ENCODE measurements at places on chromosomes 2 and 18.

GRCh38 chr2:241296767-241297166, 18.7 kb downstream of the HDLBP start:
- no peak for DNase-seq

DNA sequence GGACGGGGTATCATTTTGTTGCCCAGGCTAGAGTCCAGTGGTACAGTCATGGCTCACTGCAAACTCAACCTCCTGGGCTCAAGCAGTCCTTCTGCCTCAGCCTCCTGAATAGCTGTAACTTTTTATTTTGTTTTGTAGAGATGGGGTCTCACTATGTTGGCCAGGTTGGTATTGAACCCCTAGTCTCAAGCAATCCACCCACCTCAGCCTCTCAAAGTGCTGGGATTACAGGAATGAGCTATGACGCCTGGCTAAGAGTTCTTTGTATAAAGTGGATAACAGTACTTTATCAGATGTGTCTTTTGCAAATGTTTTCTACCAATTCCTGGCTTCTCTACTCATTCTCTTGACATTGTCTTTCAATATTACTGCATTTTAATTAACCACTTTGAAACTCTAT, 17.1 kb upstream of the NT5DC4 start:
- DNase-seq: no peak

DNA sequence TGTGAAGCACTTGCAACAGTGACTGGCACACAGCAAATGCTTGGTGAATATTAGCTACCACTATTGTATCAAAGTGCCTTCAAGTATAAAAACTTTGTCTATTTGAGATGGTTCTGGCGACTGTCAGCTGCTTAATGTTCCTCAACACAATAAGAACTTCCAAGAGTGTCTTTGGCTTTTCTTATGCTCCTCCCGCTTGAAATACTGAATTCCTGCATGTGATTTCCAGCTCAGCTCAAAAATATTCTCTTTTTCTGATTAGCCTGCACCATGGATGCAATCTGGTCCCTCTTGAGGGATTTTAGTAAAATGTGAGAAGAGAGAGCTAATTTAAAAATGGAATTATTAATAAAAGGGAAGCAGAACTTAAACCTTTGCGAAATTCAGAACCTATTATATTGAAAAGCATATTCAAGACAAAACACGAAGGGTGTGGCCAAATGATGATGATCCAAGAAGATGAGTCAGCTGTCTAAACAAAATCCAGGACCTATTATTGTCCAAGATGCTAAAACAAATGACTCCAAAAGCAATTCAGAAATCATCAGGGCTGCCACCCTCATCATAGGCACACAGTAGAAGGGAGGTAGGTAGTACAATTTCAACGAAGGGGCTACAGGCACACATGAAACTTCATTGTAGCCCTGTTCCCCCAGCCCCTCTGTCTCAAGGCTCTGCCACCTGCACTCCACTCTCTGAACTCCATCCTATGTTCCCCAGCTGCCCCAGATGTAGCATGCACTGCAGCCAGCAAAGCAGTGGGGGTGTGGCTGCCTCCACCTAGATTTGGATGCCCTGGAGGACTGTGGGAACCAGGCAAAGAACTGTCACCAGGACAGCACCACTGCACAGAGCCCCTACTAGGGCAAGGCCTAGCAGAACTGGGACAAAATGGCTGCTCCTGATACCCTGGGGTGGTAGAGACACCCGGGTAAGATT, 190.1 kb downstream of the ZNF385B start:
- no peak for DNase-seq

DNA sequence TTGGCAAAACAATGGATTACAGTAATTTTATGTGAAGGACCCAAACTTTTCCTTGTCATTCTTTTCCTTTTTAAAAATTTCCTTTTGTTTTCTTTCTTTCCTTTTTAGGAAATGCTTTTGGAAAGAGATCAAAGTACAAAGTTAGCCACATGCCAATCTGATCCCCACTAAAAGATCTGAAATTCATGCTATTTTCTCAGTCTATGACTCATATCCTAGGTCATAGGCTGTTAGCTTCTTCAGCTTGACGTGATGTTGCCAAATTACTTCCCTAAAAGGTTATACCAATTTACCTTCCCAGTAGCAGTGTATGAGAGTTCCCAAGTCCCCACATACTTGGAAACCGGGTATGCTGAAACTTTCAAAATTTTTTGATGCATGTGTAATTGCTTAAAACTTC, 355.3 kb downstream of the INSIG2 start:
- no peak for DNase-seq

GRCh38 chr18:67590571-67591141, 74.1 kb upstream of the DSEL start:
- no peak for DNase-seq

GRCh38 chr18:25983730-25984129, 106.7 kb downstream of the SS18 start:
- DNase-seq: no peak

DNA sequence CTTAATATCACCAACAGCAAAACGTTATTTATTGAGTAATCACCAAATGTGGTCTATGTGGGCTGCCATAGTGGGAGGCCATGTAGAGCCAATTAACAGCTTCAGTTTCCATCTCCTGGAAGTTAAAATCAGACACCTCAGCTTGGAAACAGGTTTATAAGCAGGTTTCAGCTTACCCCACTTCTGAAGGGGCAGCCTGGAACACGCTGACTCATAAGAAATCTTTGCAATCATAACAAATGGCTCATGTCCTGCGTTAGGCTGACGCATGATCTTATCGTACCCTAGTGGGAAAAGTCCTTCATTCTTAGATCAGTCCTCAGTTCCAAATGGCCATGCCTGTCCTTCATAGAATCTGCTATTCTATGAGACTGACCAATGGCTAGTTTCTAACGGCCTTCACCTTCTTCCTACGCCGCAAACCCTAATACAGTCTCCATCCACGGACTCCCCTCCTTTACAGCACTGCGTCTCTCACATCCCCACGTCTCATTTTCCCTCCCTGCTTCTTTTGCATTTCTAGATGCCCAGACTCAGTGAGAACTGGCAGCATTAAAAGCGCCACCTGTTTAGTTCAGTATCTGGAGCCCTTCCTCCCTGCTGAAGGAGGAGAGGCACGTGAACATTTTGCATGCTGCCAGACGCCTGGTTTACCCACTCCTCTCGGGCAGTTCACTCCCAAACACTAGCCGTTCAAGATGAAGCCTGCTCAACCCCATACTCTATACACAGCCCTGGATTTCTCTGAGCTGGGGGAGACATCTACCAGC, 24.2 kb upstream of the BZW1 start:
- DNase-seq: peak; percentile 82

- DNase-seq: no peak
Observed at GRCh38 chr2:42961385-42961811, 169.0 kb upstream of the HAAO start.

Measured in Panc1 (cell line).